DMS53 (cell line): ENCODE measurements at places on chromosomes 7 and 10.

GRCh38 chr10:6912424-6912823, 332.3 kb upstream of the PRKCQ start:
- no peak for DNase-seq

DNA sequence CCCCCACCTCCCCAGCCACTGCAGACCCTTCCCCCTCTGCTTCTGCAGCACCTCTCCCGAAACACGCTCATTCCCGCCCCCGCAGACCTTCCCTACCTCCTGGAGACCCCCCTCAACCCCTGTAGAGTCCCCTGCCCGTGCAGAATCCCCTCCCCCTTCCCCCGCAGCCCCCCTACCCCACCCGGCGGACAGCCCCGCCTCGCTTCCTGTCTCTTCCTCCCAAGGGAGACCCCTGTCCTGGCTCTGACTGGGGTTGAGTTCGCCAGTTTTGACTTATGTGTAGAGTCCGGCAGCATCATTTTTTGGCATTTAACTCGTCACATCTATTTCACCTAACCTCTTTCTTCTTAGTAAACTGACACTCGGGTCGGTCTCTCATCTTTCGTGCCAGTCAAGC, 54.0 kb downstream of the ALOX5 start:
- no peak for DNase-seq

GRCh38 chr10:64726466-64726865, 1205.3 kb downstream of the REEP3 start:
- peak; percentile 75 for DNase-seq

DNA sequence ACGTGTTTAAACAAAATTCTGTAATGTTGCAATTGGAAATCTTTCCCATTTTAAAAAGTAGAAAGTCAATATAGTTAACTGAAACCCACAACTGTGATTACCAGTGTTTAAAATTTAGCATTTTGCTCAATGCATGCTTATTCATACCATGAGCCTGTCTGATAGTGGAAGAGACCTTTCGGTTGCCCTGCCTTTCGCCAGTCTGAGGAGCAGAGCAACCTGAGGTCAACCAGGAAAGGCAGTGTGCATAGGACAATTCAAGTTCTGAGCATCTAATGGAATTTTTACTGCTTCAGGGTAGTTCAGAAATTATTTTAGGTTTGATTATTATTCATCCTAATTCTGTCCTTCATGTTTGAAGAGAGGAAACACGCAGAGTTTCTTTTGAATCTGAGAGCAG, 100.8 kb downstream of the CUBN start:
- DNase-seq: no peak

DNA sequence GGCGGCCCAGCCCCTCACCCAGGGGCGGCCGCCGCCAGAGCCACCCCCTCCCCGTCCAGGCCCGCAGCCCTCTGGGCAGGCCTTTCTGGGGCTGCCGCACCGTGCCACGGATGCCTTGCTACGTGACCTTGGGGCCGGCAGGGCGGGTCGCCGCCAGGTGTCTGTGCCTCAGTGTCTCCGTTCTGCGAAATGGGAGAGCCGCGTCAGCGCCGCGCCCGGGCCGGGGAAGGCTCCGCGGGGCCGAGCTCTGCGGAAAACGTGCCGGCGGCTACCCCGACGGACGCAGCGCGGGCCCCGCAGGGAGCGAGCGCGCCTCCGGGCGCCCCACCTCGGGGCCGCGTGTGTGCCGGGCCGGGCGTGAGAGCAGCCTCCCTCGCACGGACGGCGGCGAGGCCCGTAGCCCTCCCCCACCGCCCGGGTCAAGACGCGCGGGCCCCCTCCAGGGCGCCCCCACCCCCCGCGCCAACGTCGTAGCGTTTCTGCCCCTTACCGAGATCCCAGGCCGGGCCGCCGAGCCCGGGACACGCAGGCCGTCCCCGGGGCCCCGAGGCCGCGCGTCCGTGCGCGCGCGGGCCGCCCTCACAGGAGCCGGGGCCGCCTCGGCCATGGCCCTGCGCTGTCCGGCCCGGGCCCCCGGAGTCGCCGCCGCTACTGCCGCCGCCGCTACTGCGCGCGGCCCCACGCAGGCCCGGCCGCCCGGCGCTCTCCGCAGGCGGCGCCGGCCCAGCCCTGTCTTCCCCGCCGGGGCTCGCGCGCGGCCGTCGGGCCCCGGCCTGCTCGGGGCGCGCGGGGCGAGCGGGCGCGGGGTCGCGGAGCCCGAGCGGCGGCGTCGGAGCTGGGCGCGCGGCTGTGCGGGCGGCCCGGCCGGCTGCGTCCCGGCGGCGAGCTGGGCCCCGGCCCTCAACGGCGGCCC, 1.1 kb downstream of the ZNF777 start:
- DNase-seq: peak; percentile 75

DNA sequence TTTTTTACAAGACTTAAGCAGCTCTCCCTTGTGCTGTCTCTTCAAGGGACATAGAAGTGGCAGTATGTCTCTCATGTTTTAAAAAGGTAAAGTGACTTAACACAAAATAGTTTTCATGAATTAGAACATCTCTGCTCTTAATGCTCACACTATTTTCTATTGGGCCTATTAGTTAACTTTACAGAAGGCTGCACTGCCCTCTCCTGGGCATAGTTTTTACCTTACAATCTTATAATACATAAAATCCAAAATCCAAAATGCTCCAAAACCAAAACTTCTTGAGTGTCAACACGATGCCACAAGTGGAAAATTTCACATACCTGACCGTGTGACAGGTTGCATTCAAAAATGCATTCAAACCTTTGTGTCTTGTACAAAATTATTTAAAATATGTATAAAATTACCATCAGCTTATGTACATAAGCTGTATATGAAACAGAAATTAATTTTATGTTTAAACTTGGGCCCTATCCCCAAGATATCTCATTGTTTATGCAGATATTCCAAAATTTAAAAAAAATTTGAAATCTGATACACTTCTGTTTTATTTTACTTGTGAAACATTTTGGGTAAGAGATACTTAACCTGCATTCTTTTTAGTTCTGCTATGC, 25.8 kb downstream of the TES start:
- peak; percentile 78 for DNase-seq

DNA sequence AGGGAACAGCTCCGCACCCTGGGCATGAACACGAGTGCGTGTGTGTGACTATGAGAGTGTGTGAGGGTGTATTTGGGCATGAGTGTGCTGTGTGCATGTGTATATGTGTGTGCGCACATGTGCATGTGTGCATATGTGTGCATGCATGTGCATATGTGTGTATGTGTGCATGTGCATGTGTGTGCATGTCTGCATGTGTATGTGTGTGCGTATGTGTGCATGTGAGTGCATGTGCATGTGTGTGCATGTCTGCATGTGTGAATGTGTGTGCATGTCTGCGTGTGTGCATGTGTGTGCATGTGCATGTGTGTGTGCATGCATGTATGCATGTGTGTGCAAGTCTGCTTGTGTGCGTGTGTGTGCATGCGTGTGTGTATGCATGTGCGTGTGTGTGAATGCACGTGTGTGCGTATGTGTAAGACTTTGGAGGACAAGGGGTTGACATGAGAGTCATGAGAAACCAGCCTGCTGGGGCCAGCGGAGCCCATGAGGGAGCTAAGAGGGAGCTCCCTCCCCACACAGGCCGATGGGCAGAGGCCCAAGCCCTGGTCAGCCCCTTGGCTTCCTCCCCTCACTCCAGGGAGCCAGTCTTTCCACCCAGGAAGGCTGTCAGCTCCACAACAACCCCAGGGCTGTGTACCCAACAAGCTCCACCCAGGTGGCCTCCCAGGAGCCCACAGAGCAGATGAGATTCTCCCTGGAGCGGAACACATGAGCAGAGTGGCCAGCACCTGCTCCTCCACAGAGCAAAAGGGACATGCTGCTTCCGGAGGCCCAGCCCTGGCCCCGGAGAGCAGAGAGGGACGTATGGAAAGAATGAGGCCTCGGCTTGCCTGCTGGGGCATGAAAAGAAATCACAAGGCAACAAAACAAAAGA, 142.5 kb upstream of the PPP2R2D start:
- DNase-seq: no peak
